C1 segment of cervical spinal cord (tissue), 14 donors: ENCODE measurements at places on chromosomes 7 and 10.

- DNase-seq, result no peak
Measured at GRCh38 chr10:96541921-96542320, 28.2 kb upstream of the TLL2 start.

- DNase-seq, result no peak
Measured at GRCh38 chr10:66777665-66778064, 148.2 kb upstream of the LRRTM3 start.

DNA sequence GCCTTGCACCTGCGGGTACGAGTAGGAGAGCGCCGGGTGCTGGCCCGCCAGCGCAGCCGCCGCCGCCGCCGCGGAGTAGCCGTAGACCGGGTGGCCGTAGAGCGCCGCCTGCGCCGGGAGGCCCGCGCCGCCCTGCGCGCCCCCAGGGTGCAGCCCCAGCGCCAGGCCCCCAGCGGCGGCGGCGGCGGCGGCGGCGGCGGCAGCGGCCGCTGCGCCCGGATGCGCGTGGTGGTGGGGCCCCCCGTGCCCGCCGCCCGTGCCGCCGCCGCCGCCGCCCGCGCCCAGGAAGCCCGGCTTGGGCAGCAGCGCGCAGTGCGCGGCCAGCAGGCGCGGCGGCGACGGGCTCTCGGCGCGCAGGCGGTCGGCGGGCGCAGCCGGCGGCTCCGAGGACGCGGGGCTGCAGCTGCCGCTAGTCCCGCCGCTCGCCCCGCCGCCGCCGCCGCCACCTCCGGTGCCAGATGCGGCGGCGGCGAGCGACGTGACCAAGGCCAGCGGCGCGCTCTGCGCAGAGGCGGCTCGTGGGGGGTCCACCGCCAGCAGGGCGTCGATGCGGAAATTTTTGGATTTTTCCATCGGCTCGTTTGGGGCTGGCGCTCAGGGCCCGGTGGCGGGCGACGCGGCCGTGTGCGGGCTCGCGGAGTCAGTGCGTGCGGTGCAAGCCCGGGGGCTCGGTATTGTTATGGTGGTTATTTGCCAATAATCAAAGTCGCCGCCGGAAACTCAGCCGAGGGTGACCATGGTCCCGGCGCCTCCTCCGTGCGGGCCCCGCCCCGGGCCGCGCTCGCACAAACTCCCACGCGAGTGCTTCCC lies 480 bp downstream of the MNX1 start:
- no peak for DNase-seq

DNA sequence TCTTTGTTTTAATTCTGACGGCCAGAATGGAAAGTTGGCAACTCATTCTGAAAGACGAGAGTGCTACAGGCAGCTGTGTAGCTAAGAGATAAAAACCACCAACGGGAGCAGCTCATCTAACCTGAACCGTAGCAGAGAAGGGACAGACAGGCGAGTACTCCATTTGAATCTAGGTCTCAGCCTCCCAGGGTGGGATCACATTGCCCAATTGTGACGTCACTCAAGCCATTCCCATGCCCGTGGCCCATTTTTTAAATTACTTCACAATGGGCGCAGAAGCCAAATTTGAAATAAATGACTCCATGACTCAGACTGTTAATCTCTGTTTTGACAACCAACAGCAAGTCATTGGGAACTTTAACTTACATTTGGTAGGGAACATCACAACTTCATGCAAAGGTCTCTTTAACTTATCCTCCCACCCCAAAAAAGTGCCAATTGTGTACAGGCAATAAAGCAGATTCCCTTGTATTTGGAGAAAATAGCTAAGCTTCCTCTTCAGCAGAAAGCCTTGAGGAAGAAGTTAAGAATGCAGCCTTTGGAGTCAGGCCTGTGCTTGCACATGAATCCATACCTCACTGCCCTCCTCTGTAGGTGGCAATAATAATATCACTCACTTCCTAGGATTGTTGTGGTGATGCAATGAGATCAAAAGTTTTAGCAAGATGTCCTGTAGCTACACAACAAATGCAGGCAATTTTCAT lies 93.2 kb upstream of the KIF5B start:
- no peak for DNase-seq

DNA sequence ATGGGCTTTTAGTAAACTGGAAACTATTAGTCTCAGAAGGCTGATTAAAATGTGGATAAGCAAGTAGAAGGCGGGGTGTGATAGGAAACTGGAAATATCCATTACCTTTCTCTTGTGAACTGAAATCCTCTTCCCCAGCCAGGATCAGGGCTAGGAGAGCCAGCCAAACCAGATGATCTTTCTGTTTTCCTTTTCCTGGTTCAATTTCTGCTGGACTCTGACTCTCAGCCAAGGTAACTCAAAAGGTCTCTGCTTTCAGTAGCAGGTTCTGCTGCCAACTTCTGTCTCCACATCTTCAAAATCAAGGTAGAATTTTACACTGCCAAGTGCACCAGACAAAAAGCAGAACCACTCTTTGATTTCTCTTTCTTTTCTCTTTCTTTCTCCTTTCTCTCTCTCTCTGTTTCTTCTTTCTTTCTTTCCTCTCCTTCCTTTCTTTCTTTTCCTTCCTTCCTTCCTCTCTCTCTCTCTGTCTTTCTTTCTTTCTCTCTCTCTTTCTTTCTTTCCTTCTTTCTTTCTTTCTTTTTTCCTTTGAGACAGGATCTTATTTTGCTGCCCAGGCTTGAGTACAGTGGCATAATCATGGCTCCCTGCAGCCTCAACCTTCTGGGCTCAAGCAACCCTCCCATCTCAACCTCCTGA lies 30.8 kb downstream of the OTUD1 start:
- no peak for DNase-seq

GRCh38 chr7:135773464-135773863 lies 24.9 kb upstream of the FAM180A start:
- DNase-seq, result no peak

DNA sequence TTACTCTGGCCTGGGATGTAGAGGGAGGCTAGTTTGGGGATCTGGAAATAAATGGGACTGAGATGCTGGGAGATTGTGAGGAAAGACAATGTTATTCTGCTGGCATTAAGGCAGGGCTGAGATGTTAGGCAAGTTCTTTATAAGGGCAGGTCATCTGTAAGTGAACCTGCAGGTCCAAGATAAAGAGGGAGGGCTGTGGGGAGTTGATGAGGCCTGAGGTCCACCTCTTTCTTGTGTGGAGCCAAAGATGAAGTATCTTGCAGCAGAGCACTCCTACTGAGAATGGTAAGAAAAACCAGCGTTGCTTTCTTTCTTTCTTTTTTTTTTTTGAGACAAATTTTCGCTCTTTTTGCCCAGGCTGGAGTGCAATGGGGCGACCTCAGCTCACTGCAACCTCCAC lies 19.1 kb downstream of the CYCS start:
- no peak for DNase-seq

GRCh38 chr7:70285187-70285586 lies 686.9 kb downstream of the AUTS2 start:
- DNase-seq, result no peak

DNA sequence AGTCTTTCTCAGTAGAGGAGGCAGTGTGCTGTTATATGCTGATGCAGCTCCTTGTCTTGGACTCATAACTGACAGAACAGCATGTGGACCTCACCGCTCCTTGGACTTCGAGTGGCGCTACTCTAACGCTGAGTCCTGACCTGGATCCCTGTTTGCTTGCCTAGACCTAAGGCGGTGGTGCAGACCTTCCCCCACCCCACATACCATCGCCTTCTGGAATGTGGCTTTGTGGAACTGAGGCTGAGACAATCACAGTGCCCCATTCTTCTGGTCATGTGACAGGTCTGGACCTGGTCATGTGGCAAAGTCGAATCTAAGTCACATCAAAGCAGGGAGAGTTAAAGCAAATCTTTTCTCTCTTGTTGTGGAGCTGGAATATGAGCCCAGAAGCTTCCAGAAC lies 190.7 kb upstream of the MKI67 start:
- DNase-seq, result no peak

DNA sequence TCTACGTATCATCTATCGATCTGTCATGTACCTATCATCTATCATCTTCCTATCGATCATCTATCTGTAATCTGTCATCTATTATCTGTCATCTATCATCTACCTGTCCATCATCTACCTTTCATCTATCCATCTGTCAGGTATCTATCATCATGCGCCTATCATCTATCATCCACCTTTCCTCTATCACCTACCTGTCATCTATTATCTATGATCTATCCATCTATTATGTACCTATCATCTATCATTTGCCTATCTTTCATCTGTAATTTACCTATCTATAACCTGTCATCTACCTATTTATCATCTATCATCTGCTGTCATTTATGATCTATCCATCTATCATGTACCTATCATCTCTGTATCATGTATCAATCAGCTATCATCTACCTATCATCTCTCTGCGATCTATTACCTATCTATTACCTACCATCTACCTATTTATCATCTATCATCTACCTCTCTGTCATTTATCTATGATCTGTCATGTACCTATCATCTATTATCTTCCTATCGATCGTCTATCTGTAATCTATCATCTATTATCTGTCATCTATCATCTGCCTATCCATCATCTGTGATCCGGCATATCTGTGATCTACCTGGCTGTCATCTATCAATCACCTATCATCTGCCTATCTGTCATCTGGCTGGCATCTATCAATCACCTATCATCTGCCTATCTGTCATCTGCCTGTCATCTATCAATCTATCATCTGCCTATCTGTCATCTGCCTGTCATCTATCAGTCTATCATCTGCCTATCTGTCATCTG lies 1.6 kb upstream of the VIPR2 start:
- DNase-seq, result no peak

DNA sequence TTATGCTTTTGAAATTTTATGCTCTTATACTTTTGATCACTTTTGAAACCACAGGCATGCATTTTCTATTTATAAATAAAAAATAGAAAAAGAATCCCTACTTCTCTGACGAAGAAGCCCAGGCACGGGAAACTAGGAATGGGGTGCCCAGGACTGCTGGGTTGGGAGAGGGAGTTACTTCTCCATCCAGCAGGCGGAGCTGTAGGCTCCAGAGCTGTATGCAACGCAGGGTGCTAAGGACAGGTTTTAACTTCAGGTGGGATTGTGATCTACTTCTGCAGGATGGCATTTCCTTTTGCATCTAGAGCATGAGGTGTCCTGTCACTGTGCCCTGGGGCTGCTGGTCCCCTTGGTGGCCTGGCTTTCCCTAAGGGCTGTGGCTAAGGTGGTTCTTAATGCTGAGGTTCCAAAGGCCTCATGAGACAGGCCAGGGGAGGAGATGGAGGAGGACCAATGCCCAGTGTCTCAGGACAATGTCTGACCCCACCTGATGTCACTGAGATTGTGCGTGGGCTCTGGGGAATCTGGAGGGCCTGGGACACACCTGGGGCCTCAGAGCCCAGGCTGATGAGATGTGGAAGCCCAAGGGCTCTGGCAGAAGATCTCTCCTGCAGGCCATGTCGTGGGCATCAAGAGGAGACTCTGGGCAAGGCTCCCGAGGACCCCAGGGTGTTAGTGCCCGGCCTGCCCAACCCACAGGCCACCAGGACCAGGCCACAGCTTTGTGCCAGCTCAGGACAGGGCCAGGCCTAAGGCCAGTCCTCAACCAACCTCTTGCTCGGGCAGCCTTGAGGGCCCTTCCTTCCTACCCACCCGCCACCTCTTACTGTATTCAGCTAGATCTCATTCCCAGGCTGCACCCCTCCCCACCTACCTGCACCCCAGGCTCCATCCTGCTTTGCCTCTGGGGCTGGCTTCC lies 507 bp downstream of the CCDC201 start:
- no peak for DNase-seq
